ENCODE measurements at places on chromosomes 7 and 10.

DNA sequence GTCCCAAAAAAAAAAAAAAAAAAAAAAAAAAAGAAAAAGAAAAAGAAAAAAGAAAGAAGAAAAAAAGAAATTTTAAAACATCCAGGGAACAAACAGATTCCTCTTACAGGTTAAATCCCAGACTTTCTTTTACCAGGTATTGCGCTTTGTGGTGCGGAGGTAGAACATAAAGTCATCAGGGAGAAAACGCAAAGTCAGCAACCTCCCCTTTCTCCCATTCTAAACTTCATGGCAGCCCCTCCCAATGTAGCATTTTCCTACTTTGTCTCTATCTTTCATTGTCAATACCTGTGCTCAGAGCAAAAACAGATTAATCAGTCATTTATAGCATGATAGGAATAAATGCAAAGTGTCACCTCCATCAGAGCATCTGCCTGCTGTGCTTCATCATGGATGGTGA is 299.7 kb downstream of the SFMBT2 start:
- no peak for DNase-seq

- DNase-seq, result peak; percentile 20
These were observed 185.2 kb downstream of the AVL9 start for GRCh38 chr7:32680259-32681173.

GRCh38 chr7:66933469-66933868 is 12.4 kb downstream of the TMEM248 start:
- no peak for DNase-seq

GRCh38 chr10:8163824-8164223 is 109.3 kb downstream of the GATA3 start:
- no peak for DNase-seq

- DNase-seq, result no peak
These were observed 8.0 kb downstream of the GET4 start for GRCh38 chr7:884191-885003.

GRCh38 chr7:17680943-17681351 is 259.3 kb downstream of the SNX13 start:
- peak; percentile 28 for DNase-seq

DNA sequence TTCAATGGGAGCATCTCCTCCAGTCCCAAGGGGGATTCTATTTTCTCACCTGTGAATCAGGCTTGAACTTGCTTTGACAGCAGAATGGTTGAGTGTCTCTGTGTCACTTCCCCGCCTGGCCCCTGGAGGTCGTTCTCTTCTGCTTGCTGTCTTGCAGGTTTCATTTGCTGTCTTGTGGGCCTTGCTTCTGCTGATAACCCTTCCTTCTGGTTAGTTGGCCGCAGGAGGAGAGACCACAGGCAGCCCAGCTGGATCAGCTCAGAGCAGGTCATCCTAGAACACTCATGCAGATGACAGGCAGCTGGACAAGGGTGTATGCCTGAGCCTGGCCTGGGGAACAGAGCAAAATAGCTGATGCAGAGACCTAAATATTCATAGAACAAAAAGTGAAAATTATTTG is 344.2 kb upstream of the ADARB2 start:
- DNase-seq, result no peak

- DNase-seq, result no peak
These were observed 299.9 kb upstream of the HABP2 start for GRCh38 chr10:113252650-113253618.

GRCh38 chr7:44400033-44400511 is 74.7 kb upstream of the CAMK2B start:
- no peak for DNase-seq

GRCh38 chr10:73950155-73950948 is 39.4 kb downstream of the PLAU start:
- peak; percentile 48 for DNase-seq

DNA sequence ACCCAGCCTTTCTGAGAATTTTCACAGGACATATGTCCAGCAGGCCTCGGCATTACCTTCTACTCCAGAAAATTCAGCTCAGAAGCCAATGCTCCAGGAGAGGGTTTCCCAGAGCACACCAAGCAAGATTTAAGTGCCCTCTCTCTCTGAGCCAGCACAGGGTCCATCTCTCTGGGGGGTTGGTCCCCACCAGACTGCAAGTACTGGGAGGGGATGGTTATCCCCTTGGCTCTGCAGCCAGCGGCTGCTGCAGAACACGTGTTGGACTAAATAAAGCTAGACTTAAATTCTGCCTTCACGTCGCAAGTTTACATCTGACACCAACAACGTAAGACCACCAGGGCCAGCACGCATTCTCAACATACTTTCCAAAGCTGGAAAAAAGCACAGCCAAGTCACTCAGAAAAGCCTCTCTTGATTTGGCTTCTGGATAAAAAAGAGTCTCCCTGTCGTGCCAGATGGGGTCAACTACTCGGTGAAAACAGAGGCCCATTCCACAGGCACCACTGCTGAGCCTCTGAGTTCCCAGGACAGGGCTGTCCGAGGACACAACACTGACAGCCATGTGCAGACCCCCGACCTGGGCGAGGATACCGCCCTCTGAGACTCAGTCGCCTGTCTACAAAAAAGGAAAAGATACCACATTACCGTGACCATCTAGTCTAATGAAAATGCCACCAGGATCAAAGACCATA is 77.3 kb downstream of the CTBP2 start:
- no peak for DNase-seq

Measured in renal pelvis (tissue), 12 donors.